Activated T-cell treated with anti-CD3 and anti-CD28 coated beads for 24 hours (primary cell): ENCODE measurements at places on chromosomes 2 and 18.

DNA sequence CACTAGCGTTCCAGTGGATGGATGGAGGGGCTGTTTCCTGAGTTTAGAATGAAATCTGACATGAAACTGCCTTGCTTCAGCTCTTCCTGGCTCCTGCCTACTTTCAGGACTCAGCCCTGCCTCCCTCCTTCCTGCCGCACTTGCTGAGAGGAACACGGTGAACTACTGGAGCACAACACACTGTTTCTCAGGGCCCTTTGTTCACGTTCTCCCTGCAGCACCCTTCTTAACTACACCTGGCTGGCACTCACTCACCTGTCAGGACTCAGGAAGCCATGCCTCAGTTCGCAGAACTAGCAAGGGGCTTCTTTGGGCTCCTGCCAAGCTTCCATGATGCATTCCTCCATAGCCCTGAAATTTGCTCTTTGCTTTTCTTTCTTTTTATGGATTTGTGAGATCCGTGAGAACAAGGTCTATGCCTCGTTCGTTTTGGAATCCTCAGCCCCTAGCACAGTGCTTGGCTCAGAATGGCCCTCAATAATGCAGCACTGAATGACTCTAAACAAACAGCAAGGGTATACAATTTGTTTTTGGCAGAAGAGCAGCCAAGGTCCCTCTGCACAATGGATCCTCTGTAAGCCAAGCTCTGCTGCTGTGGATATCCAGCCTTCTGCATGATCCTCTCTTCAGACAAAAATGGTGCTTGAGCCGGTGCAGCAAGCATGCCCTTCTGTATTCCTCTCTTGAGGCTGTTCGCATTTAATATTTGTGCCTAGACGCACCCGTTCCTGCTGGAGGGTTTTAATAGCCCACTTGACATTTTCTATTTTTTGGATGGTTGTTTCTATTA lies 357.0 kb downstream of the TSN start:
- DNase-seq = no peak

DNA sequence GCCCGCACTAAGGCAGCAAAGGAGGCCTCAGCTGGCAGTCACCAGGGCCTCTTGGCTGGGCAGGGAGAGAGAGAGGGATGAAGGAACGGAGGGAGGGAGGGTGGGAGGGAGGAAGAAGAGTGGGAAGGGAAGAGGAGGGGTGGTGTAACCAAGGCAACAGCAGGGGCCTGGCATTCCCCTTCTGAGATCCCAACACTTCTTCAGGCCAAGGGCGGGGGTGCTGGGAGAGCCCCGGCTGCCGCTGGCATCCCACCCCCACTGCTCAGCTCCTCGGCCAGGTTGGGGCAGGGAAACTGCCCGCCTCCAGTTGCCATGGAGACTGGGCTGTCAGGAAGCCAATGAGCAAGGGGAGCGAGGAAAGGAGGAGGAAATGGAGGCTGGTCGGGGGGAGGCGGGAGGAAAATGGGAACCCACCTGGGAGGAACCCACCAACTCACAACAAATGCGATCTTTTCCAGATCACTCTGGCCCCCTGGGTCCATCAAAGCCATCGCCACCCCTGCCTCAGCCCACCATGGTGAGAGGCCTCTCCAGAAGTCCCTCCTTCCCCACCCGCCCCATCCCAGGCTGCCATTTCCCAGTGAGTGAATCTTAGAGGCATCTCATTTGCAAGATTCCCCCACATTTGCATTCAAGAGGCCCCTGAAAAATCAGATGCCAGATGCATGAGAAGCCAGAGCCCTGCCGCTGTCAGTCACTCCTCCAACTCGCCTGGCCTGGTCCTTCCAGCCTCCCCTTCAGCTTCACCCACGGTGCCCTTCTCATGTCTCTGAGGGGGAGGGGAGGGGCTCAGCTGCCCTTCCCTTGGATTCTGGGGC lies 12.4 kb downstream of the SH2D6 start:
- DNase-seq = no peak

DNA sequence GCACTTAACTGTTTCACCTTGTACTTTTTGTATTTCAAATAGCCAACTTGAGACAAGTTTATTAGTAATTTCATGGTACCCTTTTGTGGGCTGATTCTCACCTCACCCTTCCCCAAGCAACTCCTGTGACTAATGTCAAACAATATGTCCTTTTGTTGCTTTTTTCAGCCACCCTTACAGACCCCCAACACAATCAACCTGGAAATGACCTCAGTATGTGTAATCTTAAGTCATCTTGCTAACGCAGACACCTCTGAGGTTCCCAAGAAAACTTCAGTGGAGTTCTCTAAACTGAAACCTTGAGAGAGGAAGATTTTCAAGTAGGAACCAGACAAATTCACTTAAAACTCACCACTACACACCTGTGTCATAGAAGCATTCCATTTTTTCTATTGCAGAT lies 69.5 kb downstream of the KYNU start:
- no peak for DNase-seq

GRCh38 chr2:14358339-14358738 lies 274.2 kb upstream of the LRATD1 start:
- no peak for DNase-seq

- DNase-seq = no peak
Measured at GRCh38 chr18:79476031-79476917, 80.5 kb downstream of the NFATC1 start.

- DNase-seq = no peak
Measured at GRCh38 chr2:54392555-54393324, 63.4 kb upstream of the SPTBN1 start.

DNA sequence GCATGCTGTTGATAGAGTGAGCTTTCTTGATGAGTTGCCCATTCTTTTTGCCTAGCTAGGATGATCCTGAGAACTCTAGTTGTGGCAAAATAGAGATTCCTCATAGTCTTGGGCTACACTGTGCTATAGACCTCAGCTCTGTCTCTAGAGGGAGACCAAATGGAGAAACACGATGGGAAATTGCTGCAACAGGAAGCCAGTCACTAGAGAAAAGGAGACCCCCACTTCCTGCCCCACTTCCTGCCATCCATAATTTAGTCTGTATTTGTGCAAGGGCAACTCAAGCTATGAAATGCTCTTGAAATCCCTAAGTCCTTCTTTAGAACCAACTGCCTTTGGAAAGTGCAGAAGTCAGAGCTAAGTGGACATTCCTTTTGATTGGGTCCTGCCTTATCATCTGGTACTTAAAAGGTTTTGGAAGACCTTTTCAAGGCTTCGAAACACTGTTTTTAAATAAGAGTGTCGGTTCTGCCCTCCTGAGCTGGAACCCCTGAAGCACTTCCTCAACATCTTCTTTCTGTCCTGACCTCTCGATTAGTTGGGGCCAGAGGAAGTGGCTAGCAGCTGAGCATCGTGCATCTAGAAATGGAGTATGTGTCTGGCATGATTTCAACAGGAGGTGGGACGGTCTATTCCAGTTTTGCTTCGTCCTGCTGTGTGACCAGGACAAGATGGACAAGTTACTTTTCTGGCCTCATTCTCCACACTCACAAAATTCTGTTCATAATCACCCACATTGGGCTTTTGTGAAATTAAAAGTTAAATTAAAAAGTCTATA lies 8.6 kb upstream of the KCNE4 start:
- no peak for DNase-seq

GRCh38 chr2:122079844-122080243 lies 324.4 kb downstream of the TSN start:
- no peak for DNase-seq

DNA sequence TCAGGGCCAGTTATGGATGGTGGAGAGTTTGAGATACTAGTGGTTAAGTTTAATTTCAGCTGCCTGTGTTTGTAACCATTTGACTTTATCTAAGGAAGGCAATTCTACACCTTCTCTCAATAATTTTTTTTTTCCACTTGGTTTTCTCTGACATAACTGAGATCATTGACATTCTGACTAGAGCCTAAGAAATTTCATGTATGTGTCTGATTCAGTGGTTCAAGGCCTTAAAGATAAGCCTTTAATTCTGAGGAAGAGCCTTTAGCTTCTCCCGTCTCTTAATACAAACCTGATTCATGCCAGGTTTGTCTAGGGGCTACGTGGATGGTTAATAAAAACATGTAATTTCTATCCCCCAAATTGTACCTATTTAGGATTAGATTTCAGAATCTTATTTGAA lies 971.4 kb downstream of the DPP10 start:
- no peak for DNase-seq

DNA sequence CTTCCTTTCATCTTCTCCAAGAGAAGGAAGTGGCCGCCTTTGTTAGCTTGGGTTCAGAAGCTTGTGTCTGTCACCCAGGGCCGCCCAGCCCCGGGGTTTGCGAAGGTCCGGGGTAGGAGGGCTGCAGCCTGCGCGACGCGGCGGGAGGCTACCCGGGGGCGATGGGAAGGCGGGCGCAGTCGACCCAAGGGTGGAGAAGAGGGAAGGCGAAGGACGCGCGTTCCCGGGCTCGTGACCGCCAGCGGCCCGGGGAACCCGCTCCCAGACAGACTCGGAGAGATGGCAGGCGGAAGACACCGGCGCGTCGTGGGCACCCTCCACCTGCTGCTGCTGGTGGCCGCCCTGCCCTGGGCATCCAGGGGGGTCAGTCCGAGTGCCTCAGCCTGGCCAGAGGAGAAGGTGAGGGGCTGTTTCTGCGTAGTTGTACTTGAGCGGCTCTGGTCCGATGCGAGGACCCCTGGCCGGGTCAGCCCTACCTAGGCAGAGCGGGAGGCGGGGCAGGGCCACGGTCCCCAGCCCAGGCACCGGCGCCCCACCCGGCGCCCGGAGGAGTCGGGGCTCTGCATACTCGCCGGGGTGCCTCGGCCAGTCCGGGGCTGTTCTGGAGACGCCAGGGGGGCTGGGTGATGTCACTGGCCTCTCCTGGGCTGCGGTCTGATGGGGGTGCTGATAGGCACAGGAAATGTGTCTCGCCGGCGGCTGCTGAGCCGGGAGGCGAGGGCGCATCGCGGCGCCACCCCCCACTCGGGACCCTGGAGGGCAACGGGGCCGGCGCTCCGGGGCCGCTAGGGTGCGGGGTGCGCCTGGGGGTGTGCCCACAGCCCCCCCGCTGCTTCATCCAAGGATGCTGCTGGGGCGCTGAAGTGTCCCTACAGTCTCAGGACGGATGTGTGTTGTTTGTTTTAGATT lies at the start of gene QPCT:
QPCT (plus strand) TSS at position 178 of the 909 bp plus-strand sequence; CDS start at position 280, 102 bp downstream.
- no peak for DNase-seq

- DNase-seq = no peak
Measured at GRCh38 chr2:120302301-120302700, 43.6 kb upstream of the INHBB start.

GRCh38 chr2:164675027-164675426 lies 53.7 kb upstream of the GRB14 start:
- DNase-seq = no peak

- no peak for DNase-seq
Measured at GRCh38 chr2:64952511-64953482, 36.4 kb upstream of the SLC1A4 start.

DNA sequence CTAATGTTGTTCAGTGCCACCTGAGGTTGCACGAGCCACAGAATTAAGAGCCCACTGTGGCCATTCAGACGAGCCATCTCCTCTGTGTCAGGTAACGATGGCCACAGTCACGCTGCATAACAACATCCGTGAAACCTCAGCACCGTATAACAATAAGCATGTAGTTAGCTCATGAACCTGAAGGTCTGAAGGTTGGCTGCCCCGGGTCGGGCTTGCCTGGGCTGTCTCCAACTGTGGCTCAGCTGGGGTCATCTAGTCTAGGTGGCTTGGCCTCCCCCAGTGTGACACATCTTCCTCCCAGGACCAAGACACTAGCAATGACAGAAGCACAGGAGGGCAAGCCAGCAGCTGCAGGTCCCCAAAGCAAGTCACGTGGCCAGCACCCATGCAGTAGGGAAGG lies 258.0 kb downstream of the GLI2 start:
- no peak for DNase-seq

DNA sequence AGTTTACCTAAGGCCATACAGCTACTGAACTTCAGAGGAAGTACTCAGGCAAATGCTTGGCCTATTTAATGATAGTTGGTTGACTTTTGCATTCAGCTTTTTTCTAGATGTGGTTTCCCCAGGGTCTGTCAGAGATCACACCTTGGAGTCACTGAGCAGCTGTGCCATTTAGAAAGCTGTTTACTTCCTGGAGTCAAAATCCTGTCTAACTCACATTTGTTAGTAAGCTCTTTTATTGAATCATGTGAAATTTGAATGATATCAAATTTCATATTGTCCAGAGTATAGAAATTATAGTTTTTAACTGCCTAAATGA lies 7.6 kb upstream of the TRIB2 start:
- no peak for DNase-seq

- DNase-seq = no peak
Measured at GRCh38 chr2:112962308-112963175, 15.3 kb upstream of the IL36G start.

DNA sequence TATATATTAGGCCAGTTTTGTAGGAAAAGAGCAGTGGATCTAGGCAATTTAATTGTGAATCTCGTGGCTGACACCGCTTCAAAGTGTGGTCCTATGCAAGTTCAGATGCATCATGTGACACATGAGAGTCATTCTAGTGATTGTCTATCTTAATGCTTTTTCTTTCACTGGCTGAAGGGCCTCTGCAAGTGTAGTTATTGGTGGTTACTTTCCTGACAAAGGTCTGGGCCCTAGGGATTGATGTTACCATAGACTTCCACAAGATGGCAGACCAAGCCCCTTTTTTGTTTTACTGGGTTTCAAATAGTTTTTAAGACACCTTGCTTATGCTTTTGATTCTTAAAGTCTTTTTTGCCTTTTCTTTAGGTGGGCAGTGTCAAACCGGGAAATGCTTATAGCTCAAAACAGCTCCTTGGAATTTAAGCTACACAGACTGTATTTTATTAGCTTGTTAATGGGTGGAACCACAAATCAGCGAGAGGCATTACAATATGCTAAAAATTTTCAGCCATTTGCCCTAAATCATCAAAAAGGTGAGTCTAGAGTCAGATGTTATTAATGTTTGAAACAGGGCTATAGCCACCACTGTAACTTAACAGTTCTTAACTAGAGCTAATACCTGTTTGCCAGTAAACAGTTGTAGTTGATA lies 25.9 kb downstream of the CD8A start:
- peak; percentile 41 for DNase-seq

DNA sequence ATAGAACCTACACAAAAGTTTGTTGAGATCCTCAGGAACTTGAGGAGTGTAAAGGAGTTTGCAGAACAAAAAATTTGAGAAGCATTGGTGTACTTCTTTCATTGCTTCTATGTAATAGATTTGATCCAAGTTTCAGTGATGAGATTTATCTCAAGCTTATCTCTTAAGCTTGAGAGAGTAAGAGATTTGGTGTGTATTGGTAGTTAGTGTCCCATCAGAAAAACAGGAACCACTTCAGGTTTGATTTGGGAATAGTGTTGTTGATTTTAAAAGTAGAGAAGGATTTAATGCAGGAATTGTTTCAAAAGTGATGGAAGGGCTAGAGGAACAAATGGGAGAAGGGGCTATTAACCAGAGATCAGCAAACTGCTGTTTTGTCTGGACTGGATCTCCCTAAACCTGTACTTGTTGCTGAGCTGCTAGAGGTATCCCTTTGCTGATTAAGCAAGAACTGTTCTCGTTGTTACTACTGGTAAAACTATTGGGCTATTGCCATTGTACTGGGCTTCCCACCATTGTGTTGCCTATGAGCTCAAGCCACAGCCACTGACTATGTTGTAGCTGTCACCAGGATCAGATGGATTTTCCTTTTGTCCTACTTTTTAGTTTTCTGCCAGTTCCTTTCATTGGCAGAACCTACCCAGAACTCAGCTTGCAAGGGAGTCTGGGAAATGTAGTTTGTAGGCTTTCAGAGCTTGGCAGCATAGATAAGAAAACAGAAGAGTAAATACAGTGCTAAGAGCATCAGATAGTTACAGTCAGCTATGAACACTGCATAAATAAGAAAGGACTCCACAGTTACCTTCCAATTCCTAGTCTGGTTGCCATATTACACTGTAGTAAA lies 39.3 kb downstream of the RAB10 start:
- DNase-seq = no peak

- no peak for DNase-seq
Measured at GRCh38 chr18:62784966-62785413, 69.6 kb downstream of the PHLPP1 start.
